ENCODE measurements at places on chromosomes 2 and 18.

DNA sequence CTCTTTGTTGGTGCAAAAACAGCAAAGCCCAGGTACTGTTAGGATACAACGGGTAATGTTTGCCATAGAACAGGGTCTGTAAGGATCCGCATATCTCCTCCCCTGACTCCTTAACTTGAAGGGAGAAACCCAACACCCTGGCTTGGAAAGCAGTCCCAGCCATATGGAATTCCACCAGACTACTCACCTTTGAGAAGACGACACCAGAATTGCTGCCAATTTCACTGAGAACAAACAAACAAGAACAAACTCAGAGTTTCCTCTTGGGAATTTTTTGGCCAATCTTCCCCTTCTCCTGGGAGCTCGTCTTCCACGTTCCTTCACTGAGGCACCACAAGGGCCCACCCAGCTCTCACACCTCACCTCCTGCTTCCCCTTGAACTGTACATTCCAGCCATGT lies 29.2 kb downstream of the CAPN14 start:
- no peak for DNase-seq

GRCh38 chr2:138711812-138712211 lies 68.4 kb downstream of the NXPH2 start:
- no peak for DNase-seq

DNA sequence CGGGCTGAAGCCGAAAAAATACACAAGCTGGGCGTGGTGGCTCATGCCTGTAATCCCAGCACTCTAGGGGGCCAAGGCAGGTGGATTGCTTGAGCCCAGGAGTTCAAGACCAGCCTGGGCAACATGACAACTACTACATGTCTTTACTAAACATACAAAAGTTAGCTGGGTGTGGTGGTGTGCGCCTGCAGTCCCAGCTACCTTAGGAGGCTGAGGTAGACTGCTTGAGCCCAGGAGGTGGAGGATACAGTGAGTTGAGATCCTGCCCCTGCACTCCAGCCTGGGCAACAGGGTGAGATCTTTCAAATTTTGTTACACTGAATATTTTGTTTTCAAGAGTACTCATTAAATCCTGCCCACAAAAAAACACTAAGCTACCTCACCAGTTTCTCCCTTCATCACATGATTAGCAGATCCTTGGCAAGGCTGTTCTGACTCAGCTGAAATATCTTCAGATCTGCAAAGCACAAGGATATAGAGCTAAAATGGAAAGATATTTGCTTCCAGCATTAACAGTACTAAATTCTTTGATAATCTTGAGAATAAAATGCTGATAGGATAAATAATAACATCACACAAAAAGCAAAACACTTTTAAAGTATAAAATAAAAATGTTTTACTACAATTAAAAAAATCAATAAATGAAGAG lies 28.2 kb upstream of the MCM6 start:
- DNase-seq, result peak; percentile 32

GRCh38 chr2:2015646-2016045 lies 271.3 kb upstream of the PXDN start:
- no peak for DNase-seq

GRCh38 chr2:64157792-64158191 lies 13.6 kb upstream of the PELI1 start:
- DNase-seq, result no peak

DNA sequence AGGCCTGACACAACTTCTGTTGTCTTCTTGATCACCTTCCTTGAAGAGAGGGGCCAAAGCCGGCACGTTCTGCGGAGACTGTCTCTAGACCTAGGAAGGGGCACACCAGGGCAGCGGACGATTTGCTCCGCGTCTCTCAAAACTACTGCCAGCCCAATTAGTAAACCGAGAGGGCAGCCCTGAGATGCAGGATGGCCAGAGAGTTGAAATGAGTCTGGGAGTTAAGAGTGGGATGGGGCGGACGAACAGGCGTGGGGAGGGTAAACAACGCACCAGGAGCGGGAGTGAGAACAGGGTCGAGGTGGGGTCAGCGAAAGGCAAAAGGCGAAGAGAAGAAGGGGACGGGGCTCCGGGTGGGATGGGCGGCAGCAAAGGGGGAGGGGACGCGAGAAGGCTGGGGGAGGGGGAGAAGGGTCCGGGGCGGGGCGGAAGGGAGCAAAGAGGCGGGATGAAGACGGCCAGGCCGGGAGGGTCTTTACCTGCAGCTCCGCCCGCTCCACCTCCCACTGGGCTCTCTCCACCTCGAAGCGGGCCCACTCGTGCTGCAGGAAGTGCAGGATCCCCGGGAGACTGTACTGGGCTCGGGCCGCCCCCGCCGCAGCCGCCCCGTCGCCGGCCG lies 476 bp downstream of the STRN start:
- peak; percentile 20 for DNase-seq

DNA sequence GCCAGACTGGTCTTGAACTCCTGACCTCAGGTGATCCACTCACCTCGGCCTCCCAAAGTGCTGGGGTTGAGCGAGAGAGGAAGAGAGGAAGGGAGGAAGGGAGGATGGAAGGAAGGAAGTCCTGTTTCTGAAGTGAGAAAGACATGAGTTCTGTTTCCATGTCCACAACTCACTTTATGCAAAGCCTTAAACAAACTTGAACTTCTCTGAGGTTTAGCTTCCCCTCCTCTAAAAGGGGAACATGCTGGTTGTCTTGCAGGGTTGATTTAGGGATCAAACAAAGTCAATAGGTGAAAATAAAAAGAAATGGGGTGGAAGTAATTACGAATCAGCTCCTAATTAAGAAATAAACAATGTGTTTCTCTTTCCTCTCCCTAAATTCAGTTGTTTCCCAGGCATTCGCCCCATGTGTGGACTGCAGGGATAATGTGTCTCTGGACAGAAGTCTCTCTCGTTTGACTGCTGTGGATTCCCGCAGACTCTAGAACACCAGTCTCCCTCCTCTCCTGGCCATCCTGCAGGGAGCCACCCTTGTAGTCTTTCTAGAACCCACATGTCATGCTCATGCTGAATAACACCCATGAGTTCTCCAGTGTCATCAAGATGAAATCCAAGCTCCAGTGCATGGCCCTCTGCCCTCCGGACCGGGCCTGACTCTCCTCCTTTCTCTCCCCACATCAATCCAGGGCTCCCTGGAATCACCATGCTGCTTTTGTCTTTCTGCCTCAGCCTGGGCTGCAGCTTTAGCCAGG lies 229.3 kb upstream of the TRIB2 start:
- DNase-seq, result no peak

DNA sequence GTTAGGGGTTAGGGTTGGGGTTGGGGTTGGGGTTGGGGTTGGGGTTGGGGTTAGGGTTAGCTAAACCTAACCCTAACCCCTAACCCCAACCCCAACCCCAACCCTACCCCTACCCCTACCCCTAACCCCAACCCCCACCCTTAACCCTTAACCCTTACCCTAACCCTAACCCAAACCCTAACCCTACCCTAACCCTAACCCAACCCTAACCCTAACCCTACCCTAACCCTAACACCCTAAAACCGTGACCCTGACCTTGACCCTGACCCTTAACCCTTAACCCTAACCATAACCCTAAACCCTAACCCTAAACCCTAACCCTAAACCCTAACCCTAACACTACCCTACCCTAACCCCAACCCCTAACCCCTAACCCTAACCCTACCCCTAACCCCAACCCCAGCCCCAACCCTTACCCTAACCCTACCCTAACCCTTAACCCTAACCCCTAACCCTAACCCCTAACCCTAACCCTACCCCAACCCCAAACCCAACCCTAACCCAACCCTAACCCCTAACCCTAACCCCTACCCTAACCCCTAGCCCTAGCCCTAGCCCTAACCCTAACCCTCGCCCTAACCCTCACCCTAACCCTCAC lies 24.1 kb upstream of the RABL2A start:
- no peak for DNase-seq

DNA sequence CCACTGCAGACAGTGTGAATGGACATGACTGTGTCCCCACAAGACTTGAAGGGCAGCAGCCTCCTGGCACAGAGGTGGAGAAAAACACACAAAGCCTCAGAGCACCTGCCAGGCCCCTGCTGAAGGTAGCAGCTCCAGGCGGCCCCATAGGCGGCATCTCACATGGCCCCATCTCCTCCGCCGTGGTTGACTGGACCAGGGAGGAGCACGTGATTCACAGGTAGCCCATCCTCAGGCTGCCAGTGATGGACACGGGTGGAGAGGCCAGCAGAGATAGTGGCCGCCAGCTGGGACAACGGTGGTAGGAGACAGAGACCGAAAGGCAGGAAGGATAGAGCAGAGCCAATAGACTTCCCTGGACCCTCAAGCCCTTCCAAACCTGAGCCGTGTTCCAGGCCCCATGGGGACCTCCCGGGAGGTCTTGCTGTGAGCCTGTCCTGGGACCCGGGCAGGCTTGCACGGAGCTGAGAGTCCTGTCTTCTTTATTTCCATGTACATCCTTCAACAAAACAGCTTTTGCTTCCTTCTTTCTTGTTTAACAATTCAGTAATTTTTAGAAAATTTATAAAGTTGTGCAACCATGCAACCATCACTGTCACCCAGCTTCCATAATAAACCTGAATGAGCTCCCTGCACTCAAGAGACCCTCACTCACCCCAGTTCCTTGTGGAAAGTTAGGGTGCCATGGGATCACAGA lies 26.9 kb downstream of the GPR55 start:
- DNase-seq, result peak; percentile 57

- no peak for DNase-seq
Observed at GRCh38 chr2:186887107-186888090, 38.4 kb upstream of the ZSWIM2 start.

DNA sequence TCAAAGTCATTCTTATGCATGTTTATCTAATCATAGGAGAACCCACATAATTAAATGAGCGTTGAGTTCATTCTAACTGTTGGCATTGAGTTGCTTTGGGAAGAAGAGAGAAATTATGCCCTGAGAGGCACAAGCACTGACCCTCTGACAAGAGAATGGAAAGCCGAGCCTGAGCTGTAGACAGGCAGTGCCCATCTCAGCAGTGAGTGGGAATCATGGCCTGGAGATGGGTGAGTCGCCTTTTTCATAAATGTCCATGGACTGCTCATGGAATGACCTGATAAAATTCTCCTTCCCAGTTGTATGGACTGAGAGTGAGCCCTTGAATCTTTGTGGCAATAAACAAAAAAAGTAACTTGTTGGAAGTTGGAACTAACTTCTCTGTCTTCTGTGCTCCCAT lies 21.4 kb upstream of the MYO3B start:
- DNase-seq, result no peak

DNA sequence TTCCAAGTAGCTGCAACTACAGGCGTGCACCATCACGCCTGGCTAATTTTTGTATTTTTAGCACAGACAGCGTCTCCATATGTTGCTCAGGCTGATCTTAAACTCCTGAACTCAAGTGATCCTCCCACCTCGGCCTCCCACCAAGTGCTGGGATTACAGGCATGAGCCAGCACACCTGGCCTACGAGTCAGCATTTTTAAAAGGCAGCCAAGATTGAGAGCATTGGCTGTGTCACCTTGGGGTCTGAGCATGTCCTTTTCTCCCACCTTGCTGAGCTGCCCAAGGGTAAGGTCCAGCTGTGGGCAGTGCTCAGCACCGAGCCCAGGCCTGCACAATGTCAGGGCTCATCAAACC lies 142.8 kb upstream of the LMAN1 start:
- DNase-seq, result no peak

GRCh38 chr18:13173578-13174145 lies 44.9 kb upstream of the LDLRAD4 start:
- DNase-seq, result no peak

DNA sequence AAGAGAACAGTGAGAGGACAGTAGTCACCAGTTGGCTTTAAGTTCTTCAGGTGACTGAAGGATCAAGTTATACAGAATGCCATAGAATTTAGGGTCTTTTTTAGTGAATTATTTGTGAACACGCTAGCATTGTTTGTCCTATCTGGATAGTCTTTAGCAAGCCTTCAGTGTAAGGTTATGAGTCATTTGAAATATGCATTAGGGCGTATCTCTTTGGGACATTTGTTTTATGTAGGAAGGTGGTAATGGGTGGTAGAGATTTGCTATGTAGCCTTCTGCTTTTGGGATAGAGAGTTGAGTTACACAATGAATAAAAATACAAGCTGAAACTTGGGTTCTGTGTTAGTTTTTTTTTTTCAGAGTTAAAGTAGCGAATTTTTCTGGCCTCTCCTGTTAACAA lies 13.0 kb downstream of the ACTR2 start:
- DNase-seq, result no peak

GRCh38 chr2:75390169-75390568 lies 170.6 kb downstream of the EVA1A start:
- no peak for DNase-seq

DNA sequence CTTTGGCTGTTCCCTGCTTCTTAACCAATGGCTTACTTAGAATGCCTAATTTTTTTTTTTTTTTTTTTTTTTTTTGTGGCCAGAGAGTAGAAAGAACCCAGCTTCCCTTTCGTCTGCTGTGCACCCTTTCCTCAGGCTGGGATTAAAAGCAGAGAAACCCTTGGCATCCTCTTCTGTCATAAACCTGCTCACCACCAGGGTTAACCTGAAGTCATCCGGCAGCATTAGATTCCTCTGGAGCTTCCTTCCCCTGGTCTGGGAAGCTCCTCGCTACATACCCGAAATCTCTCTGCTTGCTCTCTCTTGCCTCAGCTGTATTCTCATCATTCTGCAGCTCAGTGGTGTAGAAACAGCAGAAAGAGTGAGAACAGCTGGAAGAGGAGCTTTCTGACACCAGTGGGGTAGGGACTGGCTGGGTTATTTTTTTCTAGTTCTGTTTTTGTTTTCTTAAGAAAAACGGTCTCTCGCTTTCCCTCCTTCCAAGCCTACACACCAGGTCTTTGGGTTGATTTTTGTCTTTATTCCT lies 339.0 kb upstream of the MEIS1 start:
- DNase-seq, result no peak

DNA sequence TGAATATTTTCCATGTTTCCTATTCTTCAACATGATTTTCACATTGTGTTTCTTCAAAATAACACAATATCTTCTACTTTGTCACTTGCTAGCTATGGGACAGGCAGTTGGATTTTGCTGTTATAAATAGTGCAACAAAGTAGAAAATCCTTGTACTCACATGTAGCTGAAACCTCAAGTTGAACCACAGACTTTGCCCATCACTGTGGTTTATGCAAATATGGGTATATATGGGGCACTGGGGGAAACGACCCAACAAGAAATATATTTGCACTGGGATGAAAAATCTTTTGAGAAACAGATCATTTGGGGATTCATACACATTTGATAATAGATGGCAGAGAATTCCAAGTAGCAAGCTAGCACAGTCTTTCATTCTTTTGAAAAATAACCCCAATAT lies 486.3 kb upstream of the MAP2 start:
- DNase-seq, result no peak

DNA sequence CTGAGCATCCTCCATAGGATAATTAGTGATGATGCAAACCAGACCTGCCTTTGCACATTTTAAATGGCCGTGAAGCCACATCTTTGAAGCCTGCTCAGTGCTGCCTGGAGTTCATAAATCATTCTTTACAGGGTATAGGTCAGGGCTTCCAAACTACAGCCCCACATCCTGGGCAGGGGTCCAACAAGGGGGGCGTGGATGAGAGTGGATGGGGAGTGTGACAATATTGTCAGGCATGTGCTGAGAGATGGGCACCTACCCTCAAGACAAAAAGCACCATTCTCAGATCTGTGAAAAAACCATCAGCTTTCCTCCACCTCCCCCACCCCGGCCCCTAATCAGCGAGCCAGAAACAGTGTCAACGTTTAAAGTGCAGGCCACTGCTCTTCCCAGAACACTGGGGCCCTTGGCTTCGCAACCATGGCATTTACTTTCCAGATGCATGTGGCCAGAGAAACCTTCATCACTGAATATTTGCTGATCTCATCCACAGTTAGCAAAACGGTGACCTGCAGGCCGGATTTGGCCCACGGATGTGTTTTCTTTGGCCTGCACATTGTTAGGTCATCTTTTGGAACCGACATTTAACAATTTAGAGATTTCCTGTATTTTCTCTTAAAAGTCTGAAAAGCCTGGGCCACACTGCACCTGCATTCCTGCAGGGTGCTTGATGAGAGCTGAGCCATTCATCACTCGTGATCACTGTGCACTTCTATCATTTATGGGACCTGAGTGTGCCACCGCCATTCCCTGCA lies 130.7 kb downstream of the ANKRD44 start:
- no peak for DNase-seq

Data from suppressor macrophage treated with lipopolysaccharide for 1 hour (primary cell).